Endothelial cell (in vitro differentiated cells): ENCODE measurements at places on chromosomes 6 and 20. TPM values are rescaled to one million over a fixed set of nuclear protein-coding genes. Genes with fewer than 3 reads are reported as not detected.

EPPIN gene
- total RNA-seq = not detected

KIF6 gene
- total RNA-seq = 0.46 TPM

MATN4 gene
- total RNA-seq = not detected

- DNase-seq = no peak
- H3K27me3 ChIP-seq = peaks cover 2% of the 10 kb centered on the region
- H3K36me3 ChIP-seq = no peaks in the 10 kb centered on the region
- no peak overlapping the region for H3K27ac ChIP-seq
- H3K4me1 ChIP-seq = peaks cover 2% of the 10 kb centered on the region
Observed at GRCh38 chr6:73528897-73529296, 8.1 kb upstream of the EEF1A1 start.

GRCh38 chr6:70860045-70860444 lies 96.8 kb downstream of the B3GAT2 start:
- H3K4me1 ChIP-seq = peaks cover 9% of the 10 kb centered on the region
- H3K27ac ChIP-seq = no peak overlapping the region
- DNase-seq = no peak
- H3K4me3 ChIP-seq = no peak overlapping the region
- H3K27me3 ChIP-seq = no peaks in the 10 kb centered on the region

DNA sequence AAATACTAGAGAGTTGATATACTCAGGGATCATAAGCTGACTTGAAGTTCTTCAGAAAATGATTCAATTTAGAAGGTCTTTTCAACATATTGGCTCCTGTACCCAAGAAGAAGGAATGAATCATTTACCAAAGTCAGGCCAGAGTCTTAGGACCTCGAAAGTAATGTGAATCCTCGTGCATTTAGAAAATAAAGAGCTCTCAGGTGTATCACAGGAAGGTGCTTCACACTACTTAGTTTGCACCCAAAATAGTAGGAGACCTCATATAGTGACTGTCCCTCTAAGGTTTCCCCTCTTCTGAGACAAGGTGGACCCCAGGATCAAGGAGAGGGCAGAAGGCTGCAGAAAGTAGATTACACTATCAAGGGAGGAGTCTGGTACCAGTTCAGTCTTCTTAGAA lies 71.8 kb downstream of the F13A1 start:
- H3K36me3 ChIP-seq = no peaks in the 10 kb centered on the region
- H3K4me3 ChIP-seq = no peak overlapping the region
- no peaks in the 10 kb centered on the region for H3K4me1 ChIP-seq
- no peak overlapping the region for H3K27ac ChIP-seq
- no peaks in the 10 kb centered on the region for H3K27me3 ChIP-seq

DNA sequence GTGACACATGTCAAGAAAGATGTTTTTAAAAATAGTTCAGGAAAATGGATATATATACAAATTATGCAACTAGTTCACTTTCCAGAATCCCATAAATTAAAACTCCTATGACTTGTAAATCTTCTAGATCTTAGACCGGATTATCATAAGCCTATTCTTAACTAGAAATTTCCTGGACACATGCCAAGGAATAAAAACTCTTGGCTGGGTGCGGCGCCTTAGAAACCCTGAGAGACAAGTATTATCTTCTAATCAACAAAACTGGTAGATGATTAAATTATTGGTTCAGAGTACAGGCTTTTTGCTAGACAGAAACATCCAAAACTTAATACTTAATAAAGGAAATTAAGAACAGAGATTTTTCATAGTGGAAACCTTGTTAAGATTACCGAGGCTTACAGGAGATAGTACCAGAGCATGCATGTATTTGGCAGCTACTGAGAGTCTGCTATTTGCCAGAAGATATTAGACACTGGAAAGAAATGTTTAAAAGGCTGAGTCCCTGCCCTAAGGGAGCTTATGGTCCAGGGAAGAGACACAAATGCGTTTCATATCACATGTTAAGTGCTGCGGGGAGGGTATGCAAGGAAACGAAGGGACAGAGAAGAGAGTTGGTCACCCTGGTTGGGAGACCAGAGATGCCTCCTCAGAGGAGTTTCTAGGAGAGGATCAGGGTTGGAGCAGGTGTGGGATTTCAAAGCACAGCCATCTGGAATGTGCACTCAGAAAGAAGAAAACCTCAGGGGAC lies 46.5 kb upstream of the IFNGR1 start:
- no peaks in the 10 kb centered on the region for H3K36me3 ChIP-seq
- DNase-seq = no peak
- H3K27ac ChIP-seq = no peak overlapping the region

DNA sequence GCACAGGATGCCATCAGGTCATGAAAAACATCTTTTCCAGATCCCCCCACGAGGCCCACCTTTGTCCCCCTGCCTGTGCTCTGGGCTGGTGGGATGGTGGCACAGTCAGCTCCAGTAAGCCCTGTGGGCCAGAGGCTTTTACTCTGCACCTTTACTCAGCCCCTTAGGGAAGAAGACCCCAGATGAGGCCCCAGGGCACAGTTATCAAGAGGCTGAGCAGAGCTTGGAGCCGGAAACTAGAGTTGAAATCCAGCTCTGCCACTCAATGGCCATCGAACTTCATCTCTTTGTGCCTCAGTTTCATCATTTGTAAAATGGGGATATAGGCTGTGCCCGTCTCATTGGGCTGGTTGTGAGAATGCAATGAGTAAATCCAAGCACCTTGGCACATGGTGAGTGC lies 81.7 kb upstream of the TOX2 start:
- peaks cover 7% of the 10 kb centered on the region for H3K27me3 ChIP-seq
- DNase-seq = no peak
- no peak overlapping the region for H3K4me3 ChIP-seq
- H3K36me3 ChIP-seq = no peaks in the 10 kb centered on the region
